Dermis microvascular lymphatic vessel endothelial cell (primary cell): ENCODE measurements at places on chromosomes 3 and 15. TPM values are rescaled to one million over a fixed set of nuclear protein-coding genes. Genes with fewer than 3 reads are reported as not detected.

DNA sequence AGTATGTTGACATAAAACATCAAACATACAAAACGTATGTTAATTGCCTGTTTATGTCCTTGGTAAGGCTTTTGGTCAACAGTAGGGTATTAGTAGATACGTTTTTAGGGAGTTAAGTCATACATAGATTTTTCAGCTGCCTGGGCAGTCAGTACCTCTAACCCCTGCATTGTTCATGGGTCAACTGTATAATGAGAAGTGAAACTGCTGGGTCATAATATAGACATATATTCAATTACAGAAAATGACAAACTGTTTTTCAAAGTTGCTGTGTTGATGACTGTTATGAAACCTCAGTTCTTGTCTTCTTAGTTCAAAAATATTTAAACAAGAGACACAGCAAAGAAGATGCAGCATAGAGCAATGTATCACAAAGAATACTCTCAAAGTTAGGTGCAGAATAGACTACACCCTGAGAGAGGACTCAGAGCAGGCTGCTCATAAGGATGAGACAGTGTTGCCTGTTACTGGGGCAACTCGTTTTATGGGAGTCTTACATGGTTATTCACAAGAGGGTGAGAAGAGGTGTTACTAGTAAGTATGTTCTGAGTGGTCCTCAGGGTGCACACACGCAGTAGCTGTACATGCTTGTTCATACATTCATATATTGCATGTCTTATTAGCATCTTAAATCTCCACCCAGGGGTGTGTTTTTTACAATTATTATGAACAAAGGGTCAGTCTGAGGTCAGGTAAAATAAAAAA lies 53.1 kb upstream of the ADAMTS17 start:
- DNase-seq, result no peak

Gene FSIP1
- 0.25 and 0.51 TPM in 2 replicates for total RNA-seq

Gene MUSTN1
- total RNA-seq, result 0.25 TPM in 1 of 2 replicates, not detected in the other

DNA sequence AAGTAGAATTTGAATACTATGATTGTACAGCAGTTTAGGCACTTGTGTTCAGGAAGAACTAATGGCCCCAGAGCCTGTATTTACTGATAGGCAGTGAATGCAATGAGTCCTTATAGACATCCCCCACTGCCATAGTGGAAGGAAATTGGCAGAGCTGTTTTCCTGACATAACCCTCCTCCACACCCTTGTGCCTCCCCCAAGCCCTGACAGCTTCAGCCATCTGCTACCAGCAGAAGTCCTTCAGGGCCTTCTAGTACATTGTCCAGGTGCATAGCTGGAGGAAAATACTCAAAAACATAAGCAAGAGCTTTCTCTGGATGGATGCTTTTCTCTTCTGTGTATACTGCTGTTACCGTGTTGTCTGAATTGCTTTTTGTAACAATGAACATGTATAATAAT lies 20.6 kb downstream of the ARHGAP31 start:
- DNase-seq, result peak; percentile 39

DNA sequence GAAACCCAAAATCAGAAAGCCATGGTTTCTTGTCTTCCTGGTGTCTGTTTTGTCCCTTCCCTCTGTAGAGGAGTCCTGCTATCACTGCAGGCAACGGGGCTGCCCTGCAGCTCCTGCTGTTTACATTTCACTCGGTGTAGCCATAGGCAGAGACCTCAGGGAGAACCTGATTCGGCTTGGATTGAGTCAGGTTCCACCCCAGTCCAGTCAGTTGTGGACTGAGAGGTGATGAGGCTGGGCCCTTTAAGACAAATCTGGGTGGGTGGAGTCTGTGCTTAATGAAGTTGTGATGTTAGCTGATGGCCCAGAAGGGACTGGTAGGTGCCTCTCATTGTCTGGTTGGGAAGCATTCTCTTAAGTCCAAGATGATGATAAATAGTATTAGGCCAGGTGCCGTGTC lies 35.7 kb downstream of the FLNB start:
- no peak for DNase-seq

- DNase-seq, result peak; percentile 68
These were observed 39.6 kb upstream of the FAM98B start for GRCh38 chr15:38414357-38414756.

- no peak for DNase-seq
These were observed 595.0 kb downstream of the EPHA3 start for GRCh38 chr3:89702404-89702803.

GRCh38 chr3:186075489-186075888 lies 33.4 kb downstream of the ETV5 start:
- DNase-seq, result no peak

Gene GNAT1
- total RNA-seq, result under 0.01 TPM in 1 of 2 replicates, not detected in the other
